Pons (tissue), 1 donor: ENCODE measurements at places on chromosomes 2 and 18.

DNA sequence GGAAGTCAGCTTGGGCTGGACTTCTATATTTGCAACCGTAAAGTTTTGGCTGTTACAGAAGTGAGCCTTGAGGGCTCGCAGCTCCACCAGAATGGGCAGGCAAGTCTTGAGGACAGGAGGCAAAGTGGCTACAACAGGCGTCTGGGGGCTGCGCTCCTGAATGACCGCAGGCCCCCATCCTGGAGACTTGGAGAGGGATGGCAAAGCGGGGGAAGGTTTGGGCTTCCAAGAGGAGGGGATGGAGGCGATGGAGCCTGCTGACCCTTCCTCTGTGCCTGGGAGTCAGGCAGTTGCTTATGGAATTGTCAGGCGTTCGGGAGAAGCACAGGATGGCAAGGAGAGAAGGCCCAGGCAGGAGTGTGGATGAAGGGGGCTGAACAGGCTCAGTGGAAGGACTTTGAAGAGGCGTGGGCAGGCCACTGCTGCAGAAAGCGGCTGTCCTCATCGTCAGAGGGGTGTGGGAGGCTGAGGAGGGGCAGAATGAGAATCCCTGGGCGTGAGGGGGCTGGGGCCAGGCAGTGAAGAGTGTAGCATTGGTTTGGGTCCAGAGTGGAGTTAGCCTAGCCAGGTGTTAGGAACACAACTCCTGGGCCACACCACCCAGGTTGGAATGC, 72.3 kb downstream of the INHBB start:
- DNase-seq: no peak

DNA sequence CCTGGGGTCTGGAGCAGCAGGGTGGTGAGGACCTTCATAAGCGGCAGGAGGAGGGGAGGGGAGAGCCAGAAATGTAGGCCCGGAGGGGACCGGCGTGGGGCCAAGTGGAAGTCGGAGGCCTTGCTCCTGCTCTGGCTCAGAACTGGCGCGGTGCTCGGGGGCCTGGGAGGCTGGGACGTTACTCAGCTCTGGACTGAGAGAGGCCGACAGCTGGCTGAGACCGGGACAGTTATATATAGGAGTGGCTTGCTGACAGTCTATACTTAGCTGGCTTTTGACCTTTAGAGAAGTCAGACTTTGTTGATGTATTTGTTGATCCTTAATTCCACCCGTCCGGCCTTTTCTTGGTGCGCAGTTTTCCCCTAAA, 15.7 kb downstream of the IGFBP5 start:
- DNase-seq: no peak

- no peak for DNase-seq
These were observed 150.0 kb downstream of the DYSF start for GRCh38 chr2:71603311-71603811.

GRCh38 chr2:60527762-60528161, 25.7 kb downstream of the BCL11A start:
- DNase-seq: no peak

- no peak for DNase-seq
These were observed 28.2 kb downstream of the MAIP1 start for GRCh38 chr2:199983534-199983933.

DNA sequence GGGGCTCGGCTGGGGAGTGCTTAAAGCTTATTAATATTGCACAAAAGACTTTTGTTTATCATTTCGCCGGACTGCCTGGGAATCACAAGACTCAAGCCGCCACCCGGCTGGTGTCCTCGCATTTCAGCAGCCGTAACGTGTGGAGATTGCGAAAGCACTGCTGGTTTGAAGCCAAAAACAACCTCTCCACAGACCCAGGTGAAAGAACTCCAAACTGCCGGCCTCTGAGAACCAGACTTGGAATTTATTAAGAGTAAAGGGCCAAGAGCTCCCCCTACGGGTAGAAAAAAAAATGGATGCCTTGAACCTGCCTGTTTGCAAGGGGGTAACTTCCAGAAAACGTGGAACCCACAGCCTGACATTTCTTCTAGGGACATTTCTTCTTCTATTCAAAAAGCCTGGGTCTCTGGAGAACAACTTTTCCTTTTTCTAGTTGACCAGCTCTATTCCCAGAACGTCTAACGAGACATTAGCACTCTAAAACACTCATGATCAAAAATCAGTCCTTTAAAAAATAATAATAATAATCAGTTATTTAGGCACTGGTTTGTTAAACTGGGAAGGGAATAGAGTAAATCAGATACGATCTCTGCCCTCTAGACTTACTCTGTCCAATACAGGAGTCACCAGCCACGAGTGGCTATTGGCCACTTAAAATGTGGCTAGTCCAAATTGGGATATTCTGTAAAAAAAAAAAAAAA, 216.3 kb downstream of the C1D start:
- peak; percentile 82 for DNase-seq
